ENCODE measurements at places on chromosomes 7 and 10. TPM values are rescaled to one million over a fixed set of nuclear protein-coding genes. Genes with fewer than 3 reads are reported as not detected.

DNA sequence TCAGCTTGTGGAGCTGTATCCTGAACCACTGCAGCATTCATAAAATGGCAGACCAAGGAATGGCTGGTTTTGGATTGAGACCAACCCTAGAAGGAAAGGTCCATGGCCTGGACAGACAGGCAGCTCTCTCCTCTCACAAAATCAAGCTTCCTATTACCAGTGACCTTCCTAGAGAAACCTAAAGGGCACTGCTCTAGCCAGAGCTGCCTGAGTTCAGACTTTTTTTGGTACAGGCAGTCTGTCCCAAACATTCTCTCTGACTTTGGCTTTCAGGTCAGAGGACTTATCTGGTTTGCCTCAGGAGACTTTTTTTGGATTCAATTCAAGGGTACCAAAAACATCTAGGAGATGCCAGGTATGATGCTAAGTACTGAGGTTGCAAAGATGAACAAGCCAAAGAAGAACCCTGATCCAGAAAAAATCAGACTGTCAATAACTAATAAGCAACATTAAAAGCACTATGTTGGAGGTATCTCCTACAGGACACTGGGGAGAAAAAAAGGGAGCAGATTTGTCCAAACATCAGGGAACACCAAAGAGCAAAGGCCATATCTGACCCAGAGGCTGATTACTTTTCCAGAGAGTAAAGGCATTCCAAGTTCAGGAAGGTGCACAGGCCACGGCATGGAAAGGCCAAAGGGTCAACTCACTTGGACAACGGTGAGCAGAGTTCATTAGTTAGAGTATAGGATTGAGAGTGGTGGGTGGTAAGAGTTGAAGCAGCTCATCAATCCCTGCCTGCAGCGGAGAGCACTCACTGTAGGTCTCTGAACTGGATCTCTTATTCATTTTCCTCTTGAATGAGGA lies 169.0 kb downstream of the CPEB3 start:
- no peak for DNase-seq

- peak; percentile 32 for DNase-seq
Measured at GRCh38 chr10:101214446-101215396, 14.5 kb downstream of the LBX1 start.

DNA sequence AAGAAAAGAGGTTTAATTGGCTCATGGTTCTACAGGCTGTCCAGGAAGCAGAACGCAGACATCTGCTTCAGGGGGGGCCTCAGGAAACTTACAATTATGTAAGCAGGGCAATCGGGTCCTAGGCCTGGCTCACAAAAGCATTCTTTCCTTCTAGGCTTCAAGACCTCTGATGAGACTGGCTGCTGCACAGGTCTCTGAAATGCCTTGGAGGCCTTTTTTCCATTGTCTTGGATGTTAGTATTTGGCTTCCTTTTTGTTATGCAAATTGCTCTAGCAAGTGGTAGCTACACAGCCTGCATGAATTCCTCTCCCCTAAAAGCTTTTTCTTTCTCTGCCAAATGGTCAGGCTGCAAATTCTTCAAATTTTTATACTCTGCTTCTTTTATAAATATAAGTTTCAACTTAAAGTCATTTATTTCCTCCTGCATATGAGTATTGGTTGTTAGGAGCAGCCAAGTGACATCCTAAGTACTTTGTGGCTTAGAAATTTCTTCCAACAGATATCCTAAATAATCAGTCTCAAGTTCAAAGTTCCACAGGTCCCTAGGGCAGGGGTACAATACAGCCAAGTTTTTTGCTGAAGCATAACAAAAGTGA lies 83.1 kb upstream of the SEMA3A start:
- no peak for DNase-seq

GRCh38 chr7:55977831-55978230 lies 13.4 kb downstream of the NIPSNAP2 start:
- DNase-seq = peak; percentile 60

The ANKRD7 gene
- 0.18 TPM for total RNA-seq

DNA sequence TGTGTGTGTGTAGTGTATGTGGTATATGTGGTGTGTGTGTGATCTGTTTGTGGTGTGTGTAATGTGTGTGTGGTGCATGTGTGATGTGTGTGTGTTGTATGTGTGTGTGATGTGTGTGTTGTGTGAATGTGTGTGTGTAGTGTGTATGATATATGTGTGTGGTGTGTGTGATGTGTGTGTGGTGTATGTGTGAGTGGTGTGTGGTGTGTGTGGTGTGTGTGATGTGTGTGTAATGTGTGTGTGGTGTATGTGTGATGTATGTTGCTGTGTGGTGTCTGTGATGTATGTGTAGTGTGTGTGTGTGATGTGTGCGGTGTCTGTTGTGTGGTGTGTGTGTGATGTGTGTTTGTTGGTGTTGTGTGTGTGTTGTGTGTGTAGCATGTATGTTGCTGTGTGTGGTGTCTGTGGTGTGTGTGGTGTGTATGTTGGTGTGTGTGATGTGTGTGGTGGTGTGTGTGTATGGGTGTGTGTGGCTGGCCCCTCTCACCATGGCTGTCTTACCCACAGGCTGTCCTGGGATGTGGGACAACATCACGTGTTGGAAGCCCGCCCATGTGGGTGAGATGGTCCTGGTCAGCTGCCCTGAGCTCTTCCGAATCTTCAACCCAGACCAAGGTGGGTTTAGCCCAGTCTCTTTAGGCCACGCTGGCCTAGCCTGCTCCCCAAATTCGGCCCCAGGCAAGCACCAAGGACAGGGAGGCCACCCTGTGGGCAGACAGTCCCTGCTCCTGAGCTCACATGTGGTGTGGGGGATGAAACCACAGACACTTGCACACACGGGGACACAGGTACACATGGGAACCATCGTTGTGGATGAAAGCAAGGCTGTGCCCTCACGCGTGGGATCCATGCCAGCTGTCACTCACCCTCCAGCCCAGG lies 25.6 kb downstream of the ADCYAP1R1 start:
- DNase-seq = no peak

The IGFBP1 gene
- total RNA-seq = not detected

DNA sequence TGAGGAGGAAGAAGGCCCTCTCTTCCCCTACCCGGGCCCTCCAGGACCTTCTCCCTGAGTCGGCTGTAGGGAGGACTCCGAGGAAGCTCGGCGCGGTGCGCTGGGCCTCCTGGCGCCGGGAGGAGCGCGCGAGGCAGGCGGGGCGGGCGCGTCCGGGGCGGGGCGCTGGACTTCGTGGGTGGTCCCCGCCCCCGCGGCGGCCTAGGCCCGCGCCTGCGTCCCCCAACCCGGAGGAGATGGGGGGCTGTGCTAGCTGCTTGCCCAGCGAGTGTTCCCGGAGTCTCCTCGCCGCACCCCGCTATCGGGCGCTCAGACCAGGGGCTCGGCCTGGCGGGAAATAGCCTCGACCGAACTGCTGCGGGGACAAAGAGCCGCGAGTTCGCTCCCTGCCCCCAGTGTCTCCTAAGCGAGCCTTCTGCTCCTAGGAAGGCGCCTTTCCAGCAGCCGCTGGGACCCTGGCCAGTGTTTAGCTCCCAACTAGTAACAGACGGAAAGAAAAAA lies 19.2 kb upstream of the SMO start:
- DNase-seq = no peak

- no peak for DNase-seq
Measured at GRCh38 chr10:44659320-44659719, 251.8 kb upstream of the TMEM72 start.

DNA sequence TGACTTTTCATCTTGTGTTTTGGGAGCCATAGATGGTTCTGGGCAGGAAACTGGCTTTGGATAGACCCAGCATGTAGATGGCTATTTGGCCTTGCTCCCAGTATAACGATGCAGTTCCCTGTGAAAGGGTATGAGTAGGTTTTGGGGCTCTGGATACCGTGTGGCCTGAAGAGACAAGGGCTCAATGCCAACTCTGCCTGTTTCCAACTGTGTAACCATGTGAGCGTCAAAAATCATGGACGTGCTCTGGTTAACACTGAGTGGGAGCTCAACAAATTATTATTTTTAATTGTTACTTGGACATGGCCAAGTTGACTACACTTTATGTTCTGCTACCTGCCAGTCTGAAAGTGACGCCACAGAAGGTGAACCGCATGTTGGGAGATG lies 41.8 kb downstream of the EGFR start:
- no peak for DNase-seq

DNA sequence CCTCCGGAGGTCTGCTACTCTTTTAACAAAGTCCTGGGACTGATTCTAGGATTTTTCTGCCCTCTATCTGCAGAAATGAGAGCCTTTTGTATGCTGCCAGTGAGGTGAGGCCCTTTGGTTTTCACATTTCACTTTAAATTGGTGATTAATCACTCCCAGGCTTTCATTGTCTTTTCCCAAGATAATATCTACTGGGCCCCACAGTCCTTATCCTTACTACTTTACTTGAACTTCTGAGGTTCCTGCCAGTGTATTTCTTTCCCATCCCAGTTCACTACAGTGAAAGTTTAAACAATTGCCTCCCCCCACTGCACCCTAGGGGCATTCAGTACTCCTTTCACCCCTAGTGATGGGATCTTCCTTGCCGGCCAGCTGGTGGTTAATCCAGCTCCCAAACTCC lies 127.4 kb upstream of the INHBA start:
- no peak for DNase-seq

- DNase-seq = no peak
Measured at GRCh38 chr10:67438605-67439304, 257.2 kb downstream of the CTNNA3 start.

GRCh38 chr7:153430931-153431330 lies 621.3 kb upstream of the DPP6 start:
- no peak for DNase-seq

The ASZ1 gene
- total RNA-seq = not detected

The CALML5 gene
- total RNA-seq = not detected

The AGAP3 gene
- 33.3 TPM for total RNA-seq

DNA sequence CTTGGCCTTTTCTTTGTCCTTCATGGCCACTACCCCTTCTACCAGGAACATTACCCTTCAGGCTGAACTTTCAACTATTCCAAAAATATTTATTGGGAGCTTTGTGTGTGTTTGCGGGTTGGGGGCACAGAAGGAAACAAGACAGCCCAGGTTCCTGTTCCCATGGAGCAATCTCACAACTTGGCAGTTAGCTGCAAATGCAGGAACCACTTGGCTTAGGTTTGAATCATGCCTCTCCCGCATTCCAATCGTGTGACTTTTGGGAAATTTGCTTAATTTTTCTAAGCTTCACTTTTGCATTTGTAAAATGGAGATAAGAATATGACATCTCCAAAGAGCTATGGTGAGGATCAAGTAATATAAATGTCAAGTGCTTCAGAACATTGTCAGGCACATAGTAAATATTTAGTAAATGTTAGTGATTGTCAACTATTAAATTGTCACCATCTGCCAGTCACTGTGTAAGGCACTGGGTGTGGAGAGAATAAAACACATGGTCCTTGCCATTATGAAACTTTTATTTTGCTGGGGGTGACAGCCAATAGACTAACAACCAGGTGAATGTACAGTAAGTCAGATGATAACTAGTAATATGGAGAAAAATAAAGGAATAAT lies 277.1 kb downstream of the SNX13 start:
- peak; percentile 89 for DNase-seq

GRCh38 chr10:110363572-110364411 lies 59.1 kb upstream of the SMNDC1 start:
- DNase-seq = no peak

DNA sequence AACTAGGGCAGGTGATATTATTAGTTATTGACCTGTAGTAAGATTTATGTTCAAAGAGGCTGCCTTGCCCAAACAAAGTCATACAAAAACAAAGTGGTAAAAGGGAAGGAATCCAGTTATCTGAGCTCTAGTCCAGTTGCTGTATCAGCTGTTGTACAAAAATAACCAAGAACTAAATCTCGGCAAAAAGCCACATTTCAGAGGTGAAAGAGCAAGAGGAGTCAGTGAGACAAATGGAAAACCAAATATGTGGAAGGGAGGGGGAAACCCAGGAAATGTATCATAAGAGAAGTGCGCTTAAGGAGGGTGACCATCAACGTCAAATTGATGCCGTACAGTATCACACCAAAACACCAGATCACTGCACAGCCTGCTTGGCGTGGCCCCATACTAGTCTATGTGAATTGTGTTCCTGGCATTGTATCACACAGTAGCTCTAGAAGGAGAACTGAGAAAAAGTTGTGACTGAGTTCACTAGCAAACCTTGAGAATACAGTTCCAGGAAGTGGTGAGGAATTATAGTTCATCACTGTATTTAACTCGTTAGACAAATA lies 6.4 kb downstream of the AGBL3 start:
- peak; percentile 52 for DNase-seq

DNA sequence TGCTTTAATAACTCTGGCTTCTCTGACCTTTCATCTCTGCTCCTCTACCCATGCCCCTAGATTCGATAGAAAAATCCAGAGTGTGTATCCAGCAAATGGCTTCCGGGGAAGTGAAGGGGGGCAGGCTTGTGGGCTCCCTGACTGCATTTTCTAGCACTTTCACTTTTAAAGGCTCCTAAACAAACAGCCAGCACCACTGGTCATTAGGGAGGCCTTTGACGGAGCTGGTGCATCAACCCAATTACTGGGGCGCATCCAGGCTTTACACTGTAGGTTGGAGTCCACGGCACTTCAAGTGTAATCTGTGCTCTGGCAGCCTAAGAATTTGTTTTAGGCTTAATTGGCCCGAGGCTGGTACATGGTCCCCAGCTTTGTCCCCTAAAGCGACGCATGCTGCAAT lies 291.9 kb downstream of the GFRA1 start:
- DNase-seq = no peak
